ENCODE measurements at places on chromosomes 5 and 9.

DNA sequence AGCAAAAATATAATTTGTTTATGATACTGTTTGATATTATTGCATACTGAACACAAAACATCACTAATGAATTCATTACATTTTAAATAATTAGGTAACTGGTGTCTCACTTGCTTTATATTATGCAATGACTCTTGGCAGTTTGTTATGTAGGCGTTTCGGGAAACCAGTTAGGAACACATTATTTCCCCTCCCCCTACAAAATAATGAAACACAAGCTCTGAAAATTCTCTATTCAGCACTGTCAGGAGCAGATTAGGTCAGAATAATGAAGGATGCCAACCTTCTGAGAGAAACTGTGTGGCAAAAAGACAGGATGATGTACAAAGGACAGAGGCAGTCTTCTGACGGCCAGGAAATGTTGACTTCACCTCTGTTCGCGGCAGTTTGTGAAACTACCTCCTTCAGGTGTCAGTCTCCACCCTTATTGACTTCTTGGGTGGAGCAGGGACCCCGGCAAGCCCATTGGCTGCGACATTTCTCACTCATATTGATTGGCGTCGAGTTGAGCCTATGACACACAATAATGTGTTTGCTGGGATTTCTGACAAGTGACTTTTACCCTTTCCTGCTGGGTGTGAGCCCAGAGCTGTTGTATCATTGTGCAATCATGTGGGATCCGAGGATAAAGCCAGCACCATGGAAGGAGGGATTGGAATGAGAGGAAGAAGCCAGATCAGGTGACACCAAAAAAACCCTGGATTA lies 33.9 kb downstream of the SH3PXD2B start:
- DNase-seq, result peak; percentile 18

DNA sequence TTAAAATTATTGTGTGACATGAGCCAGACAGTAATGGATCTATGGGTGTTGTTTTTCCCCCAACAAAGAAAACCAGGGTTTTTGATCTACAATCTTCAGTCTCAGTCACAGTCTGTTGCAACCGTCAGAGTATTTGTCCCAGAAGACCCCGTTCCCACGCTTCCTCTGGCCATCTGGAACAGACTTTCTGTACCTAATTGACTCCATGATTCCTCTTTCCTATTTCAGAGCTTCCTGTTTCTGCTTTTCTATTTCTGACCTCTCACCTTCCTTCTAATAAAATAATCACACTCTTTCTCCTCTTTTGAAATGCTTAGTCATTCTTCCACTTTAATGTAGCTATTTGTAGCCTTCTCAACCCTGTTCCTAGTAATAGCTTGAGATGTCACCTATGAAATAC lies 1044.8 kb downstream of the DTWD2 start:
- DNase-seq, result no peak

DNA sequence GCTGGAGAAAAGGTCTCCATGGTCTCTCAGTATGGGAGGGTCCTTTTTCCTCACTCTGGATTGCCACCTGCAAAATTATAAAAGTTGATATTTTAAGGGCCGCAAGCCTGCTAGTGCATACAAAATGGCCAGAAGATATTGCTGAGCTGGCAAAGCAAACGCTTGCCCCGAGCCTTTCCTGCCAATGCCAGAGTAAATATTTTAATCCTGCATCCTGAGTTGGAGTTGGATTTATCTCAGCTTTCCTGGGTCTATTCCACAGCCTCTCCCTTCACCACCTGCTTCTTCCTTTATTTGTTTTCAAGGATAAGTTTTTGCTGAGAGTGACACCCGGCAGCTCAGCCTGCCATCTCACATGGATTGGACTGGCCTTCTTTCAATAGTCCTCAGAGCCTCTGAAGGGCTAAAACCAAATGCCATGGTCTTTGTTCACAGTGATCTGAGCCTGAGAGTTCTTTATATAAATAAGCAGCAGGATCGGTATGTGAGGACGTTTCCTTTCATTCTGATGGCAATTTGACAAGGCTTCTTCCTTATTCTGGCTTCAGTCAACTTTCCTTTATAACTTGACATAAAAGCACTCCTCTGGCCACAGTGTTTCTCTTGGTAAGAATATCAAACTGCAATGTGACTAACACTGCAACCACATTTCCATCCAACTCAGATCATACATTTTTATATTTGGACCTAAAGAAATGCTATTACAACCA lies 170.1 kb downstream of the ADAMTS12 start:
- DNase-seq, result no peak

DNA sequence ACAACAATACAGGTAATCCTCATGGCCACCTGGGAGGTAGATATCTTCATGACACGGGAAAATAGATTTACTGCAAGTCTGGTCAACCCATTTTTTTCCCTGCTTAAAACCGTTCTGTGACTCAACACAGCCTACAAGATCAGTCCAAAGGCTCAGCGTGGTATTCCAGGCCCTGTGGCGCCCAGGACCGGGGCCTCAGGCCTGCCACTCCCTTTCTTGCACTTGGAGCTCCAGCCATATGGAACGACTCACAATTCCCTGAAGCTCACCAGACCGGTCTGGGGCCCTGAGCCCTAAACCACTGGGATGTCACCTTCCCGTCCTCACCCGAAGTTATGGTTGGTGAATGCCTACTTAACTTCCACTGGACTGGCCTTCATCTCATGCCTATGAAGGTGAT lies 6.5 kb upstream of the MLANA start:
- no peak for DNase-seq

- DNase-seq, result no peak
Measured at GRCh38 chr5:154745349-154745748, 9.8 kb upstream of the LARP1 start.

- peak; percentile 10 for DNase-seq
Measured at GRCh38 chr9:114282926-114283325, 40.0 kb upstream of the ORM1 start.

GRCh38 chr9:81455462-81456219 lies 233.7 kb downstream of the TLE1 start:
- DNase-seq, result no peak
